ENCODE measurements at places on chromosomes 7 and 10.

GRCh38 chr7:117212969-117213877, 109.6 kb downstream of the WNT2 start:
- peak; percentile 71 for DNase-seq

GRCh38 chr7:81114633-81115032, 195.8 kb upstream of the SEMA3C start:
- DNase-seq, result no peak

- no peak for DNase-seq
Measured at GRCh38 chr10:33861016-33861704, 526.7 kb upstream of the NRP1 start.

DNA sequence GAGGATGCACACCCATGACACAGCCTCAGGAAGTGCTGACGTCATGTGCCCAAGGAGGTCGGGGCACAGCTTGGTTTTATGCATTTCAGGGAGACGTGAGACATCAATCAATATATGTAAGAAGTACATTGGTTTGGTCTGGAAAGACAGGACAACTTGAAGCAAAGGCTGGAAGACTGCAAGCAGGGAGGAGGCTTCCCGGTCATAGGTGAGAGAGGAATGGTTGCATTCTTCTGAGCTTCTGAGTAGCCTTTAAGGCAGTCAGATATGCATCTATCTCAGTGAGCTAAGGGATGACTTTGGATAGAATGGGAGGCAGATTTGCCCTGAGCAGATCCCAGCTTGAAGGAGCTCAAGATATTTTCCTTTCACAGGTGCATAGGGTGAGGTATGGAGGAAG, 349.5 kb downstream of the TYW1 start:
- DNase-seq, result no peak

DNA sequence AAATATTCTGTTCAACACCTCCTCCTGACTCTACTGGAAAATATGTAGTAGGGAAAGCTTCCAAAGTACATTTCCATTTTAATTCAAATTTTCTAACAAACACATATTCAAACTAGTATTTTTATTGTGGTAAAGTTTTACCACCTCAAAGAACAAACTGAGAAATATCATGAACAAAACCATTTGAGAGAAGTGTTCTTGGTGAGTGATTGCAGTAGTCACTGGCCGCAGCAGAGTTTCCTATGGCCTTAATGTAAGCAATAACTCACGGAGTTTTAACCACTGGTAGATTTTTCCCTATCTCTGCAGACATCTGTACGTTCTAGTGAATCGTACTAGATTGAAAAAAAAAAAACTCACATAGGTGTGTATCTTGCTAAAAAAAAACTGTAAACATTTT, 487.0 kb upstream of the FZD8 start:
- DNase-seq, result no peak

DNA sequence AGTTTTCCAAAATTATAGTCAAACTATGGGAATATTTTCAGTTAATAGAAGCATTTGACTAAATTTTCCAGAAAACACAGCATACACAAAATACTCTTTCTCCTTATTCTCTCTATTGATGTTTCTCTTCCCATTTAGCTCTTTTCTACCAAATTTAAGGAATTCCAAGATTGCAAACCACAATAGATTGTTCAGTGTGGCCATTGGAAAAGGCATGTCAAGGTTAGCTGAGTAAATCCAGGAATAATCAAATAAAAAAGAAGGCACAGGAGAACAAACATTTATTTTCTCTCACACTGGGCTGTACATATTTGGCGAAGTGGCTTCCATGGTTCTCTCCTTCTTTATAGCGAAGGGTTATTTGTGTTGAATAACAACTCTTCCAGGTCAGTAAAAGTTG, 117.3 kb downstream of the THSD7A start:
- DNase-seq, result peak; percentile 55

GRCh38 chr7:119685906-119686305, 587.1 kb upstream of the KCND2 start:
- DNase-seq, result no peak

GRCh38 chr7:3201937-3202710, 98.9 kb upstream of the SDK1 start:
- no peak for DNase-seq

GRCh38 chr7:28998105-28998504, 40.0 kb upstream of the TRIL start:
- no peak for DNase-seq

- no peak for DNase-seq
Measured at GRCh38 chr7:112292162-112292561, 85.7 kb downstream of the ZNF277 start.

GRCh38 chr7:74657692-74658177, at the start of gene GTF2I:
TSS of gene GTF2I (plus strand) at chr7:74657718. CDS start at chr7:74689129, 31,411 bp downstream.
- no peak for DNase-seq

DNA sequence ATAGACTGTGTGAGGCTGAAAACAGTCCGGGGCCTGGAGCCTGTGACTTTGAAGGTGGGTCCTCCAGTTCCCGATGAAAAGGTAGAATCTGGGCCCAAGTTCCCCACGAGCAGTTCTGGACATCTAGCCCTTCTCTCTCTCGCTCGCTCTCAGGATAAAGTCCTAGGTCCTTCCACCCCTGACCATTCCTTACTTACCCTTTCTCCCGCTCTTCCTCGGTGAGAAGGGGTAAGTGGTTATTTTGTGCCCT, 713 bp downstream of the IMMP2L start:
- no peak for DNase-seq

- DNase-seq, result no peak
Measured at GRCh38 chr10:65017523-65017922, 1496.3 kb downstream of the REEP3 start.

- DNase-seq, result no peak
Measured at GRCh38 chr7:5472432-5473315, 49.0 kb upstream of the TNRC18 start.

GRCh38 chr10:102394801-102395399, 605 bp upstream of the NFKB2 start:
- DNase-seq, result peak; percentile 43
